ENCODE measurements at places on chromosomes 7 and 10.
A peak's percentile ranks its signal among the peaks of the same experiment; 100 is the strongest.

GRCh38 chr10:125035588-125036295, 93.8 kb downstream of the ZRANB1 start:
- no peak for DNase-seq

DNA sequence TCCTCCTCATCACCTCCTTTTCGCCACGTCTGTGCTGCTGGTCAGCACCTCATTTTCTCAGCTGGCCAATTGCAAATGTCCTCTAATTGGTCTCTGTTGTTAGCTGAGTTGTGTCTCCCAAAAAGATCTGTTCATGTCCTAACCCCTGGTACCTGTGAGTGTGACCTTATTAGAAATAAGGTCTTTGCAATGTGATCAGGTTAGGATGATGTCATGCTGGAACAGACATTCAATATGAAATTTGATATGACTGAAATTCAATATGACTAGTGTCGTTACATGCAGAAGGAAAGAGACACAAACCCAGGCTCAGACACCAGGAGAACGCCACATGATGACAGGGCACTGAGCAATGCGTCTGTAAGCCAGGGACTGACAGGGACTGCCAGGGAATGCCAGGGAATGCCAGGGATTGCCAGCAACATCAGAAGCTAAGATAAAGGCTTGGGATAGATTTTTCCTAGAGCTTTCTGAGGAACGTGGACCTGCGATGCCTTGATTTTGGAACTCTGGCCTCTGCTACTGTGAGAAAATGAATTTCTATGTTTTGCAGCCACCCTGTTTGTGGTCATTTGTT, 77.5 kb upstream of the CXCL12 start:
- DNase-seq, result no peak

- no peak for DNase-seq
These were observed 145.7 kb downstream of the RNLS start for GRCh38 chr10:88437411-88437810.

DNA sequence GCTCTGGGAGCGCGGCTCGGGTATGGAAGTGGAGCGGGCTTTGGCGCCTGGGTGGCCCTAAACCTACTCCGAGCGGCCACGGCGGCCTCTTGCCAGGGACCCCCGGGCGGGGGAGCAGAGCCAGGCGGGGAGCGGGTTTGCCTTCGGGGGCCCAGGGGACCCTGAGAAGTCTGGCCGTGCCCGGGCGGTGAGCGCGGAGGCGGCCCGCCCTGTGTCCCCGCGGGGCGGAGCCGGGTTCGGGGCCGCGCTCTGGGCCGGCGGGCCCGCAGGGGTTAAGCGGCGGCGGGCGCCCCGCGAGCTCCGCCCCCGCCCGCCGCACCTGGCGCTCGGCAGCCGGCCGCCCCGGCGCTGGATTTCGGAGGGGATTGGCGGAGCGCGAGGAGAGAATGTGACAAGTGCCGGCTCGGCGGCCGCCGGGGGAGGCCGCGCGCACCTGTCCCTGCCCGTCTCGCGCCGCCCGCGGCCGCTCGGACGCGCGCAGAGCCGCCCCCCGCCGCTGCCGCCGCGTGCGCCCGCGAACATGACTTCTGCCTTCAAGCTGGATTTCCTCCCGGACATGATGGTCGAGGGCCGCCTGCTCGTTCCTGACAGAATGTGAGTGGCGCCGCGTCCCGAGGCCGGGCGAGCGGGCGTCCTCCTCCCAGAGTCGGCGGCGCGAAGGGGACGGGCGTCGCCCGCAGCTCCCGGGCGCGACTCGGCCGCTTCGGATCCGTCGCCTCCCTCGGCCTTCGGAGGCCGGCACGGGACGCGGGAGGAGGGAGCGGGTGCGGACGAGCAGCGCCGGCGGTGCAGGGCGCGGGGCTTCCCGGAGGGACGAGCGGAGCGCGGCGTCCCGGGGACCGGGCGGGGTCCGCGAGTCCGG, at the start of gene CELF2:
Gene CELF2 (plus strand): TSS at position 303 of the 862 bp plus-strand sequence. CDS start 218 bp downstream, at position 521.
- peak; percentile 65 for DNase-seq

DNA sequence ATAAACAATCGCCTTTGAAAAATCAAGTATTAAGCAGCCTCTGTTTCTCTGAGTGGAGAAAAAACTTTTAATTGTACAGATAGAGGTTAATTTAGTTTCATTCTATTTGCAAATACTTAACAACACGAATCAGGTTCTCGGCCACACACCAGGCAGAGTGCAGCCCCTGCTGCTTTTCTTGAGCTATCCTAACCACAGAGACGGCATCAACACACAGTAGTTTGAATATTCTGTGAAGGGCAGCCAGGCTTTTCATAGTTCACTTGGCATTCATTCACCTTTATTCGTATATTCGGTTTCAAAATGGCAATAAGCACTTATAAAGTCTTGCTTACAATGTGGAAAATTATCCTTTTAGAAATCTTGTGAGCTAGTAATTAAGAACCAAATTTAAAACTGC, 5.7 kb downstream of the ADARB2 start:
- no peak for DNase-seq

Data from cerebellar cortex (tissue), 1 donor.